ENCODE measurements at places on chromosomes 1 and 21.
A peak's percentile ranks its signal among the peaks of the same experiment; 100 is the strongest.

DNA sequence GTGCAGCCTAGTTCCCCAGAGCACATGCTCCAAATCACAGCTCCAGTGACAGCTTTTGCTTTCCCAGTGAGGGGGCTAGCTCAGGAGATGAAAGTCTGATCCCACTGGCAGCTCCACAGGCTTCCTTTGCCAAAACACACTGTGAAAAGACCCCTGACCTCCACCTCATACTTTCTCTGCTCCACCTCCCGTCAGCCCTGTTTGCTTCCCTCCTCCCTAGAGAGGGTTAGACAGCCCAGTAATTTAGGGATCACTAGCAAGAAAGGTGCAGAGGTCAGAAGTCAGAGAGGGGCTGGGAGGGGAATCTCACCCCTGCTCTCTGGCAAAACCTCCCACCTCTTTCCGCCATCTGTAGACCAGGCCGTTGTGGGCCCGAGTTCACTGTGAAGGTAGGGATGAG, 62.8 kb downstream of the PLXNA2 start:
- DNase-seq = no peak

- no peak for DNase-seq
Observed at GRCh38 chr1:18760156-18760555, 99.3 kb downstream of the TAS1R2 start.

DNA sequence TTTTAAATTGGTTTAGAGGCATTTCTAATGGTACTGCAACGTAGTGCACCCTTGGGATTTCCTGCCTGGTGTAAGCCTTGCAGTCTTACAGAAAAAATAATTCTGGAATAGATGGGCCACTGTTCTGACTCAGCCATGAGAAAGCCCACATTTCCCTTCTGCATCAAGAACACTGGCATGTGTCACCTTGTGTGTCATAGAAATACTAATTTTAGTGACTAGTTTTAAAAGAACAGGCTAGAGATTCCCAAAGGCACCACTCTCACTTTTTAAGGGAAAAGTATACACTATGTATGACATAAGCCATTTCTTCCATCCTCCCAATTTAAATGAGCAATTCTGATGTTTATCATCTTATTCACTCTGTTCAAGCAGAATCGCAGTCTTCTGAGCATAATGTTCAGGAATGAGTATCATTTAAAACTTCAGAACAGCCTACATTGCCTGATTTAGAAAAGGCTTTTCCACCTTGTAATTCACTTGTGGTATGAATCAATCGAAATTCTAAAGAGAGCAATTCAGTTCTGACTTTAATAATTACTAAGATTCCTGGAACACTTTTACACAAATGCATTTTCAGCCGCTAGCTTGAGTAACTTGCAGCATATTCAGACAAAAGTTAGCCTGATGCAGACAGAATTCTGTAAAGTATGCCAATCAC, 18.8 kb downstream of the RGS13 start:
- DNase-seq = no peak

GRCh38 chr1:60949154-60949825, 133.1 kb upstream of the NFIA start:
- no peak for DNase-seq

GRCh38 chr1:16971341-16972188, 8.9 kb downstream of the MFAP2 start:
- no peak for DNase-seq

GRCh38 chr1:125080077-125080476, 3895.3 kb downstream of the SRGAP2C start:
- DNase-seq = no peak

DNA sequence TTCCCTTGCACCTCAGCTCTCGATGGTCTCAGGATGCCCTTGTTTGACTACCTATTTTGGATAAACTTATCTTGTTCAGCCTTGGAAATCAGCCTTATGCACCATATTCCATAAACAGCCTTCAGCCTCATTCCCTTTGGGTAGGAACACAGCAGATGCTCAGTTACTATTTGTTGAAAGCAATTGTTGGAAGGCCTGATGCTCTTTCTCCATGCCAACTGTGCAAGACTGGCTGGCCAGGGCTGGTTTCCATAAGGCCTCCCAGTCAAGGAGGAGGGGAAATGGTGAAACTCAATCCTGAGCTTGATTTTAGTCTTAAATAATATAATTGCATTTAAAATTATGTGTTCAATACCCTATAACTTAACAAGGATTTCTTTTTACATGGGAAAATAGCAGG, 121.1 kb upstream of the DEPDC1 start:
- no peak for DNase-seq

GRCh38 chr21:41775149-41775472, 8.3 kb upstream of the RIPK4 start:
- DNase-seq = no peak

DNA sequence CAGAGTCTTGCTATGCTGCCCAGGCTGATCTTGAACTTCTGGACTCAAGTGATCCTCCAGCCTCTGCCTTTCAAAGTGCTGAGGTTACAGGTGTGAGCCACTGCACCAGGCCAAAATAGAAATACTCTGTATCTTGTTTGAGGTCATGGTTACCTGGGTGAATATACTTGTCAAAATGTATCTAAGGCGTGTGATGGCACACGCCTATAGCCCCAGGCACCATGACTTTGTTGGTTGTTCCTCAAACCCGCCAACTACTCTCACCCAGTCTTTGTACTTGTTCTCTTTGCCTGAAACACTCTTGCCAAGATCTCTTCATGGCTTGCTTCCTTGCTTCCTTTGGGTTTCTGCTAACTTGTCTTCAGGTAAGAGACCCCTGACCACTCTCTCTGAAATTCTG, 38.0 kb upstream of the RGS5 start:
- no peak for DNase-seq

DNA sequence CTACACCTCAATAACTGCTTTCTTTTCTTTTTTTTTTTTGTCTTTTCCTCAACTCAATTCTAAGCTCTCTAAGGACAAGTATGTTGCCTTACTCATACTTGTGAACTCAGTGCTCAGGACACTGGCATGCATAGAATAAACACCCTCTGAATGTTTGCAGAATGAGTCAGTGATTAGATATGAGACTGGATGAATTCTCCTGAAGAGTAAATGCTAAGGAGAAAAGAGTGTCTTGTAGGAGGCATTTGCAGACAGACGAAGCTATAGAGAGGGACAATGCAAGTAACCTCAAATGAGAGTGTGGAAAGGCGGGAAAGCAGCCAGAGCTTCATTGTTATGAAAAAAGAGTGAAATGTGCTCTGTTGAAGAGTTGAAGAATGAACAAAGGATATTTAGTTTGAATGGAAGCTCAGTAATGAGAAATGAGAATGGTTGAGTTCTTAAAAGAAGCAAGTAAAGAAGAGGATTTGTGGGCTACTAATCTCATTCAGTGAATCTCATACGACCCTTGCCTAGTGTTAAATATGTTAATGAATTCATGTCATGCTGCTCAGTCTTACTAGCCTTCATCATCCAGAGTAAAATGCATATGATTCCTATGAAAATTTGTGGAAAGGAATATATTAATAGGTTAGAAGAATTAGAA, 166.1 kb upstream of the DPYD start:
- no peak for DNase-seq

DNA sequence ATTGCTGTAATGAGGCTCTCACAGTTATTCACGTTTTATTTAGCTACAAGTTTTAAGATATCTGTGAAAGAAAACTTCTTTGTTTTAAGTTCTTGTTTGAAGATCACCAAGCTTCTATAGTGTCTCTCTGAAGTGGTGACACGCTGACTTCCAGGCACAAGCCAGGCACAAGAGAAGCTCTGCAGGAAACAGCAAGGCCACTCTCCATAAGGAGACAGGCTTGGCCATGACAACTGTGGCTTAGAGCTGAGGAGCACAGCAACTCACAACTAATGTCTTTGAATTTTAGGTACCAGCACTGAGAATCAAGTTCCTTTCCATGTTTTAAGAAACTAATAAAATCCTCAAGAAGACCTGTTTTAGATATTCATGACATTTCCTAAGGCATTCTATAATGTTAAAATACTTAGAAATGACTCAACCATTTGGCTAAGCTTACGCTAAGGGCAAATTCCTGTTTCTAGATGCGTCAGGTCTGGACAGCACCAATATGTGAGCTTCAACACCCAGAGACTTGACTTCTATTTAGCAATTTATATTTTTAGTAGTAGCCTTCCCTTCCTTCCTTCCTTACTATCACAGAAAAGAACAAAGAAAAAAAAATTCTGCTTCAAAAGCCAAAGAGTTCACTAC, 40.2 kb downstream of the APP start:
- DNase-seq = no peak

- DNase-seq = no peak
Observed at GRCh38 chr1:40023379-40023944, 17.1 kb upstream of the CAP1 start.

GRCh38 chr1:206041640-206042039, 11.3 kb upstream of the RHEX start:
- DNase-seq = no peak

- no peak for DNase-seq
Observed at GRCh38 chr1:166972193-166972592, 3.1 kb downstream of the ILDR2 start.

- no peak for DNase-seq
Observed at GRCh38 chr1:147287133-147287865, 44.8 kb downstream of the CHD1L start.

DNA sequence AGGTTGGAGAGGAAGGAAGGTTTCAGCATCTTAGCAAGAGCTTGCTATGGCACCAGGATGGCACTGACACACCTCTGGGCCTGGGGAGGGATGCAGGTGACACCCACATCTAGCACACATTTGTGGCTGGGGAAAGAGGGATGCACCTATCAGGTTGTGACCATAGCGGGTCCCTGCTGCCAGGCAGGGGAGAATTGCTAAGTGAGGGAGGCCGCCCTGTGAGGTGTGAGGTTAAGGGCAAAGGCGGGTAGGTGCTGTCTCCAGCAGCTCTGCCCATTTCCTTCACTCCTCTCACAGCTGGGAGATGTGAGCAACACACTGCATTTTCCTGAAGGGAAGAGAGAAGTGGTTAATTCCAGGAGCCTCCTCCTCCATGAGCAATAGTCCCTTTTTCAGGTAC, 83.2 kb upstream of the TLR5 start:
- DNase-seq = no peak

- no peak for DNase-seq
Observed at GRCh38 chr1:156098784-156099183, 15.7 kb upstream of the LMNA start.

GRCh38 chr1:46611691-46612221, 4.9 kb downstream of the MOB3C start:
- no peak for DNase-seq

- no peak for DNase-seq
Observed at GRCh38 chr1:54163051-54163450, 10.3 kb upstream of the CDCP2 start.

- no peak for DNase-seq
Observed at GRCh38 chr21:42324896-42325295, 9.7 kb upstream of the TFF3 start.

GRCh38 chr1:87426463-87427249, 98.0 kb downstream of the LMO4 start:
- DNase-seq = no peak

- no peak for DNase-seq
Observed at GRCh38 chr1:184163674-184164465, 112.3 kb downstream of the TSEN15 start.

DNA sequence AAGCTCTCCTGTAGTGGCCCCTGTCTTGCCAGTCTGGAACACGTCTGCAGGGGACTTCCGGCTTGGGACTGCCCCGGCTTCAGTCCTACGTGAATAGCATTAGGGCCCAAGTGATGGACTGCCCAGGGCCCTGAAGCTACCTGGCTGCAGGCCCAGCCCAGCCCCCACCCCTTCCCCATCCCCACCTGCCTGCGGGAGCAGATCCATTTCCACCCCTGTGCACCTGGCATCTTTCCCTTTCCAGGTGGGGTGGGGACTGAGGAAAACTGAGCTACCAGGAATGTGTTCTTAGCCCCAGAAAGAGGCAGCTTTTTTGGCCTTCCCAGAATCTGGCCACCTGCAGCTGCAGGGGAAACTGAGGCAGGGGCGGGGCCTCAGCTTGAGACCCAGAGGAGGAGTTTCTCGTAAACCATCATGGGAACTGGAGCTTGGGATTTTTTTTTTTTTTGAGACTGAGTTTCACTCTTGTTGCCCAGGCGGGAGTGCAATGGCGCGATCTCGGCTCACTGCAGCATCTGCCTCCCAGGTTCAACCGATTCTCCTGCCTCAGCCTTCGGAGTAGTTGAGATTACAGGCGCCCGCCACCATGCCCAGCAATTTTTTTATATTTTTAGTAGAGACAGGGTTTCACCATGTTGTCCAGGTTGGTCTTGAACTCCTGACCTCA, 3.2 kb downstream of the EDN2 start:
- DNase-seq = no peak

GRCh38 chr21:31894457-31894856, 21.6 kb downstream of the HUNK start:
- DNase-seq = no peak

- no peak for DNase-seq
Observed at GRCh38 chr1:12129624-12130023, 37.2 kb upstream of the TNFRSF1B start.

- DNase-seq = no peak
Observed at GRCh38 chr1:210437781-210438180, 109.1 kb downstream of the HHAT start.

DNA sequence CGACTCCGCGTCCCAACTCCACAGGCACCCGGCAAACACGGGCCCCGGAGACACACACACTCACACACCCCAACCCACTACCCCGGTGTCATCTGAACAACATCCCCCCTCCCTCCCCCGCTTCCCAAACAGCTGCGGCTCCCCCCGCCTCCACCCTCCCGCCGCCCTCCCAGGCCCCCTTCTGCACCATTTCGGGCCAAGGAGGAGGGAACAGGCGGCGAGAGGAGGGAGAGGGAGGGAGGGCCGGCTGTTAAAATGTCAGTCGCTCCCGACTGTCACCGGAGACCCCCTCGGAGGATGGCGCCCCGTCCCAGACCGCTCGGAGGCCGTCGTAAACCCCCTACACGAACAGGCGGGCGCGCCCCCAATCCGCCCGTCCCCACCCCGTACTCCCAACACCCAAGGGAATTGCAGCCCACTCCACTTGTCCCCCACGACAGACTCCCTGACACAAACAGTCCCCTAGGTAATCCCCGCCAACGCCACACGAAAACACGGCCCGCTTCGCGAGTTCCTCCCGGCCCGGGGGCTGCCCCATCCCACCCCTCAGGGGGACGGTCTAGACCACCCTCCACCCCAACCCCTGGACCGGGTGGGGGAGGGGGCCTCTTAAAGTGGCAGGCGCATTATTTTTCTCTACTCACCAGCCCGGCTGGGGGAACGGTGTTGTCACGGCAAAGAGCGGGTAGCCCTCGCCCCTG, 583 bp downstream of the MEF2D start:
- peak; percentile 58 for DNase-seq

Measured in CD4-positive, alpha-beta T cell treated with Interleukin-21 for 1 hour (primary cell).